Activated T-helper 2 cell treated with anti-CD3 and anti-CD28 coated beads, Interferon-gamma antibody, Interleukin-2, Interleukin-4, amounts not matched to agents 10 μg/mL and 5 μg/mL and 100 μg/mL, durations not matched to agents 14 hours and 24 hours and 36 hours (primary cell): ENCODE measurements at places on chromosomes 5 and 9. TPM values are rescaled to one million over a fixed set of nuclear protein-coding genes. Genes with fewer than 3 reads are reported as not detected.

DNA sequence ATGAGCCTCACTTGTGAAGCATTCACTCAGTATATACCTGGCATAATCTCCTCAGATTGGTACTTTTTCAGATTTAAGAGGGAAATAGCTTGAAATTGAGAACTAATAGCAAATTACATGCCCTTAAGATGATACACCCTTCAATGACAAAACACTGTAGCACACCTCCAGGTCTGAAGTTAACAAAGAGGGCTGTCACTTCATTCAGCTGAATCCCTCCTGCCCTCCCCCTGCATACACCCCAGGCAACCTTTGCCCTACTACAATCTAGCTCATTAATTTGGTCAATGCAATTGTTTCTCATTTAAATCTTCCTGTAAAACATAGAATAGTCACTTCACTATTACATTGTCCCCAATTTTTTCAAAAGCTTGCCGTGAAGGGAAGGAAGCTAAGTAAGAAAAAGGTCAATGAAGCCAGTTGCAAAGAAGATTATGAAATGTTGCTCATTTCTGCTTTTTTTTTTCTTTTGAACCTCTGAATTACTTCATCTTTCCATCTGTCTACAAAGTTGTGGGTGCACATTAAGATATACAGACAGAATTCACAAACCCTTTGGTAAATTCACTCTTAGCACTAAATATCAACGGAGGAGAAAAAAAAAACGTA is 294.8 kb upstream of the PTGER4 start:
- H3K4me1 ChIP-seq, result peaks cover 81% of the 10 kb centered on the region
- DNase-seq, result no peak
- H3K27ac ChIP-seq, result peak overlapping the region; percentile 90
- peak overlapping the region; percentile 64 for H3K4me3 ChIP-seq

- H3K27me3 ChIP-seq, result no peaks in the 10 kb centered on the region
- no peaks in the 10 kb centered on the region for H3K4me1 ChIP-seq
- H3K27ac ChIP-seq, result no peak overlapping the region
- H3K36me3 ChIP-seq, result peaks cover 14% of the 10 kb centered on the region
- no peak overlapping the region for H3K4me3 ChIP-seq
- no peak for DNase-seq
Observed at GRCh38 chr9:26863074-26863473, 29.5 kb downstream of the CAAP1 start.

PCDH12 gene
- total RNA-seq, result 1.1 and 1.3 TPM in 2 replicates

RNF183 gene
- total RNA-seq, result 0.30 TPM in 1 of 2 replicates, not detected in the other
